ENCODE measurements at places on chromosomes 7 and 10.

DNA sequence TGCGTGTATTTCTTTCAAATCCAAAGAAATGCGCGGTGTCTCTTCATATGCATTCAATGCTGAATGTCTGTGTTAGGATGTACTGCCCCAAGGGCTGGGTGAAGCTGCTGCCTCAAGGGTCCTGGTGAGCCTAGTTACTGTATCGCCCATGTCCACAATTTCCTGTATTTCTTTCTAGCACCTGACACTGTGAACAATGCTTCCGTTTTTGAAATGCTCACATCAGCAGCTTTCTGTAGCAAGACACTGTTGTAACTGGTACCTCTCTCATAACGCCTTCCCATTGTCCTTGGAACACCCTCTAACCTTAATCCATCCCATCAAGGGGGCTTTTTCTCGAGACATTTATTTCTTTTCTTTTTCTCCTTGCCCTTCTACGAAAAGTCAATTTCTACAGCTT, 25.1 kb downstream of the NRP1 start:
- no peak for DNase-seq

DNA sequence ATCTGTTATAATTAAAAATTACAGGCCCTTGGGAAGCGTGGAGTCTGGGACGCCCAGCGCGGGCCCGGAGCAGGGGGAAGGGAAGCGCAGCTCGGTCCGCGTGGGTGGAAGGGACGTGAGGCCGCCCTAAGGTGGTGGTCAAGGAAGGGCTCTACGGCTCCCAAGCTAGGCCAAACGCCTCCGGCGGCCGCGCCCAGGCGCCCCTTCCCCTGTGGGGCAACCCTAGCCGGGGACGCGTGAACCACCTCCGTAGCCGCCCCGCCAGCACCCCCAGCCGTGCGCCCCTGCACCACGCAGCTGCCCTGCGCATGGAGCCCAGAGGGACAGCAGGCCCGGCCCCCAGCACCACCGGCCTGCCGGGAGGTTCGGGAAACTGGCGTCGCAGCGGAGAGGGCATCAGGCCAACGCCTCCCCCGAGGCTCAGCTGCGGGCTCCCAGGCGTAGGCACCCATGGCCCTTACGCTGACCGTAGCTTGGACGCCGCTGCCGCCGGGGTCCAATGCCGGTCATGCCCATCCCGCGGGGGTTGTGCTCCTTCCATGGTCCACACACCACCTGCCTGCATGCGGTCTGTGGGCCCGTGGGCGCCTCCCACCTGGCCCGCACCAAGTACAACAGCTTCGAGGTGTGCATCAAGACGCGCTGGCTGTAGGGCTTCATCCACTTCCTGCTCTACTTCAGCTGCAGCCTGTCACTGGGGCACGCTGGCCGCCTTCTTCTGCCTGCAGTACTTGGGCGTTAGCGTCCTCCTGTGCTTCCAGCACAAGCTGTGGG, 166.7 kb downstream of the SEPTIN7 start:
- DNase-seq: no peak

DNA sequence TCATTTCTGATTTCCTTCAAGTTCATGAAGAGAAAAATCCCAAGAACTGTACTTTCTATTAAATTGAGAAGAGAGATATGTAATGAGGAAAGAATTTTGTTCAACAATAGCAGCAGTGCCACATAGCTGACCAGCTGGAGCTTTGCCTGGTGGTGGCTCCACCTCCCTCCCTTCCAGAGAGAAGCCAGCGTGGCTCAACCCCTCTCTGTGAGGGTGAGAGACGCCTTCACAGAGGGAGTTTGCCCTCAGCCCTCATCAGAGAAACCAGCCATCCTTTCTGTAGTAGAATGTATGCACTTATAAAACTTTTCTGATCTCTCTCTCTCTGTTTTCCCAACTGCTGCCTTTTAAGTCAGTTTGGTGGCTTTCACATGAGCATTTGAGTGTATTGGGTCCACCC, 20.5 kb upstream of the COL1A2 start:
- DNase-seq: no peak

DNA sequence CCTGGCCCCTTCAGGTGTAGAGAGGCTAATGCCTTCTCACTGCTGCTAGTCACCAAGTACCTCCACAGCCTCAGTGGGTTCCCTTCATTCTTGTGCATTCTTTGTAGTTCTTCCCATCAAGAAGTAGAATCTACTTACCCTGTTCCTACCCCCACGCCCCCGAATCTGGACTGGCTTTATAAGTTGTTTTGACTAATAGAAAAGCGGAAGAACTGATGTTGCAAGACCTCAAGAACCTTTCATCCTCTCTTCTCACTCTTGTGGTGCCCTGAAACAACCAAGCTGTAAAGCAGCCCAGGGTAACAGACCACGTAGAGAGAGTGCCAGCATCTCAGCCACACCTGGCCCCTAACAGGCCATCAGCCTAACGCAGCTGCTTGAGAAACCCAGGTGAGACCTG, 23.2 kb upstream of the LAMB1 start:
- DNase-seq: no peak

DNA sequence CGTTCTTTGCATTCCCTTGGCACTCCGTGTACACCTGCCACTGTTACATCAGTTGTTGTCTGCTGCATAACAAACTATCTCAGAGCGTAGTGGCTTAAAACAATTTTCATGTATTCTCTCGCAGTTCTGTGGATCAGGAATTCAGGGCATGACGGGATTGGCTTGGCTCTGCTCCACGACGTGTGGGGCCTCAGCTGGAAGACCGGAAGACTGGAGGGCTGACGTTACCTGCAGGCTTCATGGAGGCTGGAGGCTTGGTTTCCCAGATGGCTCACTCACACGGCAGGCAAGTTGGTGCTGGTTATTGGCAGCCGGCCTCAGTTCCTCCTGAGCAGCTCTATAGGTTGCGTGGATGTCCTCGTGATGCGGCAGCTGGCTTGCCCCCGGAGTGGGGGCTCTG, 25.5 kb downstream of the NYAP1 start:
- no peak for DNase-seq

GRCh38 chr7:45873355-45873754, 473 bp upstream of the CCDC201 start:
- no peak for DNase-seq

GRCh38 chr7:41777894-41778596, 75.2 kb upstream of the INHBA start:
- no peak for DNase-seq

DNA sequence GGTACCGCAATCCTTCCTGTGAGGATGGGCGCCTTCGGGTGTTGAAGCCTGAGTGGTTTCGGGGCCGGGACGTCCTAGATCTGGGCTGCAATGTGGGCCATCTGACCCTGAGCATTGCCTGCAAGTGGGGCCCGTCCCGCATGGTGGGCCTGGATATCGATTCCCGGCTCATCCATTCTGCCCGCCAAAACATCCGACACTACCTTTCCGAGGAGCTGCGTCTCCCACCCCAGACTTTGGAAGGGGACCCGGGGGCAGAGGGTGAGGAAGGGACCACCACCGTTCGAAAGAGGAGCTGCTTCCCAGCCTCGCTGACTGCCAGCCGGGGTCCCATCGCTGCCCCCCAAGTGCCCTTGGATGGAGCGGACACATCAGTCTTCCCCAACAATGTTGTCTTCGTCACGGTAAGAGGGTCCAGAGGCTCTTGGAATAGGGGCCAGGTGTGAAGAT, 1.7 kb downstream of the MEPCE start:
- DNase-seq: no peak

GRCh38 chr7:21844742-21845141, 101.0 kb downstream of the CDCA7L start:
- no peak for DNase-seq

DNA sequence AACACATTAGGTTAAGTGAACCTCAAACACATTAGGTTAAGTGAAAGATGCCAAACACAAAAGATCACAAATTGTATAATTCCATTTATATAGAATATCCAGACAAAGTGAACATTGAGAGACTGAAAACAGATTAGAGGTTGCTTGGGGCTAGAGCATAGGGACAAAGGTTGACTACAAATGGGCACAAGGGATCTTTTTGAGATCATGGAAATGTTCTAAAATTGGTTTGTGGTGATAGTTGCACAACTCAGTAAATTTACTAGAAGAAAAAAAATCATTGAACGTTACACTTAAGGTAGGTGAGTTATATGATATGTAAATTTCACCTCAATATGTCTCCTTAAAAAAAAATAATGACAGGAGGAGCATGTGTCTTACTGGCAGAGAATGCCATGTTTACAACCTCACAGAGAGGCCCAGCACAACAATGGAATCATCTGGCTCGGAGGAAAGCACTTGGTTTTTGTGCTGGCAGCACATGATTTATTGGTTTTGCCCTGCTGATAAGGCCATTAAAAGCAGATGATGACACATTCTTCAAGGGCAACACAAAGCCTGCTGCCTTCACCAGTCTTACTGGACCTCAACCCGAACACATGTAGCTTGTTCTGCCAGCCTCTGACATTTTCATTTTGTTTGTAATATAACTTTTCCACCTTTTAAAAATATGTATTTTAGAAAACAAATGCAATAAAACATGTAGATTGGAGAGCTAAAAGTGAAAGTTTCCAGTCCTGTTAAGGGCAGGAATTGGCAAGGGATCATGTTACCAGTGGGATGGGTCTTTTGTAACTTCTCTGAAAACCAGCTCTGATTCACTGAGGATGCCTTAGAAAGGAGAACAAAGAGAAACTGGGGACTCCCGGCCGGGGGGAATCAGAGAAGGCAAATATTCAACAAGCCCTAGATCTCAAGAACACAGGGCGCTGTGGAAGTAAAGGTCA, 11.9 kb upstream of the LMOD2 start:
- DNase-seq: no peak

DNA sequence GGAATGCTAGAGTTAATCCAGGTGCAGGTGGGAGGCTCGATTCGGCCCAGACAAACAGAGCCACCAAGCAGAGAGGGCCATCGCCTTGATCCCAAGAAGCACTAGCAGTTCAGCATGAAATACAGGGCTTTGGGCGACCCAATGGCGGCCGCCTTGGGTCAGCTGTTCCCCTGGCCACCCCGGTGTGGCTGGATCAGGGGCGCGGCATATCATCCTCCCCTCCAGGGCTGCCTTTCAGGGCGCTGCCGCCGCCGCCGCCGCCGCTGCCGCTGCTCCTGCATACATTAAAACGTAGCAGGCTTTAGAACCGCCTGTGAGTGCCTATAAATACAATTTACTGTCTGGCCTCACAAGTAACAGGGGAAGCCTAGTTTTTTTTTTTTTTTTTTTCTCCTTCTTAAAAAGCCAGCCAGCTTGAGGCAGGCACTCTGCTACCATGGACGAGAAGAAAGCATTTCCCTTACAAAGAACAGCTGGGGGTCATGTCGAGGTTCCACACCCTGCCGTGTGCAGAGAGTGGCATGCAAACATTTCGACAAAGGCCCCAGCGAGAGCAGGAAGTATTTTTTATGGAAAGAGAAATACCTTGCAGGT, 57.7 kb upstream of the EFCAB10 start:
- no peak for DNase-seq

GRCh38 chr10:84152769-84153168, 13.5 kb downstream of the GHITM start:
- DNase-seq: no peak

DNA sequence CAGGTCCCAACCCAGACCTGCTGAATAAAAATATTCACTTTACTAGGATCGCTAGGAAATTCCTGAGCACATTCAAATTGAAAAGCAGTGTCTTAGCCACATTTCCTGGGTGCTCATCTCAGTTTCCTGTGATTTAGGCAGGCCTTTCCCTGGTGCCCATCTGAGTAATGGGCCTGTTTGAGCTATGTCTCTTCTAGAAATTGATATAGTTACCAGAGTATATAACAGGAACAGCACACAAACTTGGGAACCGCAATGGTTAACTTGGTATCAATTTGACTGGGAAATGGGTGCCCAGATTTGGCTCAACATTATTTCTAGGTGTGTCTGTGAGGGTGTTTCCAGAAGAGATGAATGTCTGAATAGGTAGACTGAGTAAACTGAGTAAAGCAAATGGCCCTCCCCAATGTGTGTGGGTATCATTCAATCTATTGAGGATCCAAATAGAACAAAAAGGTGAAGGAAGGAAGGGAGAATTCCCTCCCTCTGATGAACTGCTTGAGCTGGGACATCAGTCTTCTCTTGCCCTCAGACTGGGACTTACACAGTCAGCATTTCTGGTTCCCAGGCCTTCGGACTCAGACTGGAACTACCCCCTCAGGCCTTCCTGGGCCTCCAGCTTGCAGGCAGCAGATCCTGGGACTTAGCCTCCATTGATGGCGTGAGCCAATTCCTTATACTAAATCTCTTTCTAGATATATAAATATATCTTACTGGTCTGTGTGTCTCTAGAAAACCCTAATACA, 99.1 kb downstream of the CCDC71L start:
- no peak for DNase-seq

GRCh38 chr7:13532028-13532753, 457.3 kb downstream of the ETV1 start:
- no peak for DNase-seq

DNA sequence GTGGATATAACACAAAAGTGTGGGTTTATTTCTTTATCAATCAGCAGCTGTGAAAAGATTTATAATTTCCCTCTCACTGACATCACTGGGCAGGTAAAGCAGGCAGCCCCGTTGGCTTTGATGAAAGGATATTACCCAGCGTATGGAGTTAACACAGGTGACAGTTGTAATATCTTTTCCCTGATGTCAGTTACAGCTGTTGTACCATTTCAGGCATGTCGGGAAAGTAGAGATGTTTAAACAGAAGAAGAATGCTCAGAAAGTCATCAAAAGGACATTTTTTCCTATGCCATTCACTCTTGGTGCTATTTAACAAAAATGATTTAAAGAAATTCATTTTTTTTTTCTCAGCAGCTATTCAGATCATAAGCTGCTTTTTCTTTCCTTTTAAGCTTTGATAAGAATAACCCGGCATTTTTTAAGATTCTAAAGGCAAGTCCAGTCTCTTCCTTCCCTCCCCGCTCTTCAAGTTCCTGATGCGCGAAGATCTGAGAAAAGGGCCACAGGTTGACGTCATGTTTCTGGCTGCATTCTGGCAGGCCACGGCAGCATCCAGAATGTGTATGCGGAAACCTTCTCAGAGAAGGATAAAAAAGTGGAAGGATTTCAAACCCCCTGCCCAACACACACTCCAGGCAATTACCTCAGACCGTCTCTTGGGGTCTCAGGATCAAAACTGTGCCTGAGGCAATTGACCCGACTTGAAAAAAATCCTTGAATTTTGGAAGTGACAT, 32.5 kb upstream of the ADAM12 start:
- DNase-seq: no peak

- DNase-seq: no peak
Measured at GRCh38 chr10:115118346-115118745, 25.2 kb downstream of the ATRNL1 start.

DNA sequence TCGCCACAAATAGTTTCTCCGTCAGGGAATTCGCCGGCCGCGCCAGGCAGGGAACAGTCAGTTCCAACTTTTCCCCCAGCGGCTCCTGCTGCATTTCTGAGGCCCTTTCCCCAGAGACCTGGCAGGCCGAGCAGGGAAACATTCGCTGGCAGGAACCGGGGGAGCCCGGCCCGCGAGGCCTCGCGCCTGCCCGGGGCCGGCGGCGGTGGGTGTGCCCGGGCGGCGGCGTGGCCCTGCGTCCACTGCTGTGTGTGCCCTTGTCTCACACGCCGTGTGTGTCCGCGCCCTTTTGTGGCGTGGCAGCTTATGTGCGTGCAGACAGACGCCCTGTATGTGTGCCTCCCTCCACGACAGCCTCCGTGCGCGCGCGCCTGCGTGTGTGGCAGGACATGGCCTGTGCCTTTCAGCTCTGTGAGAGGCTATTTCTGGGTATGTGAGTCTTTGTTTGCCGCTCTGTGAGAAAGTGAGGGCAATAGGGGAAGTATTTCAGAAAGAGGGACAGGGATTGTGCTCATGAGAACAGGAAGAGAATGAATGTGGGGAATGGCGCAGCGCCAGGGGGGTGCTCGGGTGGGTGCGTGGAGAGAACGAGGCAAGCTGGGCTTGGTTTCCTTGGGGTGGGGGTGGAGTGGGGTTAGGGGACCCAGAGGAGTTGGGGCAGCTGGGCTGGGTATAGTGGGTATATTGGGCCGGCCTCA, 689 bp upstream of the SMARCD3 start:
- no peak for DNase-seq

All from activated CD4-positive, alpha-beta T cell treated with anti-CD3 and anti-CD28 coated beads, Interleukin-2, amount 50 U/mL, for 24 hours (primary cell).